ENCODE measurements at places on chromosomes 12 and 14.

DNA sequence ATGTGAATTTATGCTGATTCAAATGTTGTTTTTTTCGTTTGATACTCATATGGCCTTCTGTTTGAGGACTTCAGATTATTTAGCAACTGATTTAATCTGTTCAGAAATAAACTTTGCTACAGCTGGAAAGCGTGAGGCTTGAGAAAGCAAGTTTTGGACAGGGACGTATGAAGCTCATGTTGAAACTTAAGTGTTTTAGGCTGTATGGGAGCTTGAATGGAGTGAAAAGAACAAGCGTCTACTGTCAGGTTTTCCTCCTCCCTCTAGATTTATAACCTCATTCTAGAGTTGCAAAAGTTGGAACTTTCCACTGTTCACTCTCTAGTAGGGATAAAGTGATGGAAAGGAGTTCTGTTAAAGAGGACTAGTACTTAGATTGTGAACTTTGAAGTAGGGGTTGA lies 1.0 kb downstream of the PRPF39 start:
- peak; percentile 27 for DNase-seq

GRCh38 chr12:95557625-95558024 lies 6.3 kb upstream of the USP44 start:
- no peak for DNase-seq

- no peak for DNase-seq
Measured at GRCh38 chr12:51484119-51484518, 59.5 kb downstream of the SLC4A8 start.

- no peak for DNase-seq
Measured at GRCh38 chr12:128418944-128419343, 152.0 kb downstream of the TMEM132C start.

GRCh38 chr14:51023964-51024363 lies 70.9 kb downstream of the TRIM9 start:
- no peak for DNase-seq

DNA sequence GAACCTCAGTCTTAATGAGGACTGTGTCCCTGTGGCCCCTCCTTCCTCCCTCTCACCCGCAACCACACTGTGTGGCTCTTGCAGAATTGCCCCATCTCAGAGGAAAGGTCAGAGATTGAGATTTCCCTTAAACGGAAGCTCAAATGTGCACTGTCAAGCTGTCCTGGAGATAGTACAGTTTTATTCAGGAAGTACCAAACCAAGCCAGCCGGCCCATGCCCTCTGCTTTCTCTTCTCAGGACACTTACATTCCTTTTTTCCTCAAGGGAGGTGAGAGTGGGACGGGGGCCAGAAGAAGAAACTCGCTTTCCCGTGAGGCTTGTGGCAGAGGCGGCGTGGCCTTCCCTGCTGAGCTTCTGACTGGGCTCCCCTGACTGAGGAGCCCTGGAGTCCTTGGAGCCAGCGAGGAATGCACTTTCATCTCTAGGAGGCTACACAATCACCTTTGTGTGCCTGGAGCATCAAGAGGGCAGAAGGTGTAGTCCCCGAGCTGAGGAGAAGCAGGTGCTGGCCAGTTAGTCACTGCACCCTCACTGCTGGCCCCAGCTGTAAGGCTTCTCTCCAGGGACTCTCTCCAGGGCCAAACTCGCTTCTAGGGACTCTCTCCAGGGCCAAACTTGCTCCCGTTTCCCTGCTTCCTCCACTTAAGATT lies 24.1 kb upstream of the ATP2A2 start:
- DNase-seq, result no peak

- no peak for DNase-seq
Measured at GRCh38 chr14:39366460-39367386, 65.5 kb downstream of the FBXO33 start.

DNA sequence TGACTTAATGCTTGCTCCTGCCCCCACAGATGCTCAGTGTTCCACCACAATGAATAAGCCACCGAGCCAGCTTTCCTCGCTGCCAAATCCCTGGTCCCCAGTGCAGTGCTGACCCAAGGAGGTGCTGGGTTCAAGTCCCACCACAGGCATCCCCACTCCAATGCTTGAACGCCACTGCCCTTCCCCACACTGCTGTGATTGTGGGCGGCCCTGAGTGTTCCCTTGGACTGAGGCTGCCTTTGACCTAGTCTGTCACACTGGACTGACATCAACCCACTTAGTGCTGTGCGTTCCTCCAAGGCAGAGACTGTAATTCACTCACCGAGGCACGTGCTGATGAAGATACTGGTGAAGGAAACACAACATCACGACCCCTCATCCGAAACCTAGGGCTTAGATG lies 83.4 kb upstream of the TMCC3 start:
- no peak for DNase-seq

GRCh38 chr12:6936194-6936635 lies 7.4 kb upstream of the RNU7-1 start:
- no peak for DNase-seq

DNA sequence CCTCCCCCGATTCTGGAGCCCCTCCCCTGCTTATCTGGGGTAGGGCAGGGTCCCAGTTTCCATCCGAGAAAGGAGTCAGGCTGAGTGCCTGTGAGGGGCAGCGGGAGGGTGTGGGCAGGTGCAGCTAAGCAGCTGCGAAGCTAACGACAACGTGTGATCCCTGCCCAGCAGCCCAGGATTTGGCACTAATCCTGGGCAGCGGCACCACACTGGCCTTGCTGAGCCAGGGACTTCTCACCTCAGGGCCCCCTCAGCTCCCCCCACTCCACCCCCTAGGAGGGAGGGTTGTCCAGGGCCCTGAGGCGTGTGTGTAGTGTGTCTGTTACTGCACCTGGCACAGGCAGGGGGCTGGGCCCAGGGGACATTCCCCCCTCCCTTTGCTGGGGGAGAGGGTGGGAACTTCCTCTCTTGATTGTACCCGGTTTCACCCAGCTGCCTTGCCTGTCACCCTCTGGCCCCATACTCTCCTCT lies 1.8 kb downstream of the SMIM41 start:
- DNase-seq, result no peak

DNA sequence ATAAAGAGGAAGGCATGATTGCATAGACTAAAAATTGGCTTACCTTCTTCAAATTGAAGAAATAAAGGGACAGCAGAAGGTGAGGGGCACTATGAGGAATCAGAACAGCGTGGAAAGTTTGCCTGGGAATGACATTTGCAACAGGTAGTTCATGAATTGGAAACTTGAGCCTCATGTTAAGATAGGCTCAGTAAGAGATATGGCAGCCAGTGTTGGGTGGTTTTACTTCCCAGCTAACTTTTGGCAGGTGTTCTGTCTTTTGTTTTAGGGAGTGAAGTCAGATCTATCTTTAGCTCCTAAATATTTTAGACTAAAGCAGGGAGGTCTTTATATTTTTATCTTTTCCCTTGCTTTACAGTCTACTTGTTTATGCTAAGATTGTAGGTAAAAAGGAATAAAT lies 122.4 kb downstream of the ANO6 start:
- no peak for DNase-seq

GRCh38 chr12:55024575-55024974 lies 4.8 kb downstream of the NEUROD4 start:
- DNase-seq, result no peak

- no peak for DNase-seq
Measured at GRCh38 chr12:118409834-118410233, 33.5 kb downstream of the SUDS3 start.
